ENCODE measurements at places on chromosomes 13 and 19. TPM values are rescaled to one million over a fixed set of nuclear protein-coding genes. Genes with fewer than 3 reads are reported as not detected.
A peak's percentile ranks its signal among the peaks of the same experiment; 100 is the strongest.

- DNase-seq: peak; percentile 18
Measured at GRCh38 chr13:27644302-27644701, 22.6 kb downstream of the POLR1D start.

GRCh38 chr13:23449398-23450162, 16.1 kb upstream of the SACS start:
- no peak for DNase-seq

- DNase-seq: no peak
Measured at GRCh38 chr19:16457195-16457953, 14.4 kb downstream of the EPS15L1 start.

- no peak for DNase-seq
Measured at GRCh38 chr19:58338825-58339558, 12.2 kb downstream of the ZSCAN22 start.

- no peak for DNase-seq
Measured at GRCh38 chr19:47305309-47305751, 4.3 kb upstream of the C5AR1 start.

- no peak for DNase-seq
Measured at GRCh38 chr19:6423499-6424194, 964 bp downstream of the KHSRP start.

- no peak for DNase-seq
Measured at GRCh38 chr13:66218583-66218982, 1011.6 kb downstream of the PCDH9 start.

The CGB8 gene
- not detected for total RNA-seq

The ATP8A2 gene
- 6.1 TPM for total RNA-seq

All from prostate gland (tissue), 2 donors.